Stimulated activated CD8-positive, alpha-beta memory T cell treated with anti-CD3 and anti-CD28 coated beads, Interleukin-4, amount 100 ng/mL, for 24 hours (primary cell): ENCODE measurements at places on chromosomes 6 and 20.

DNA sequence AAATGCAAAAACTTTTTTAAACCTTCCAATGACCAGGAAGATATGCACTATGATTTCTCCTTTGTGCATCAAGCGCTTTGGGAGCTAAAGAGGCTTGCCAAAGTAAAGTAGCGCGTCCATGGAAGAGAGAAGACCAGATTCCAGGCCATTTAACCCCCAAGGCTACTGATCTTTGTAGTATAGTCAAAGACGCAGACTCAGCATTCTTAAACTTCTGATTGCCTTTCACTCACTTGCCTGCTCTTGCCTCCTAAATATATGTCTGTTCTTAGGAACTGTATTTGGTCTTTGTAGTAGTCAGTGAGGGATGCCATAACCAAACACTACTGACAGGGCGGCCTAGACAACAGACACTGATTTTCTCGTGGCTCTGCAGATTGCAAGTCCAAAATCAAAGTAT is 426.4 kb downstream of the PRKN start:
- no peak for DNase-seq

GRCh38 chr6:125174626-125175025 is 21.1 kb downstream of the TPD52L1 start:
- no peak for DNase-seq

DNA sequence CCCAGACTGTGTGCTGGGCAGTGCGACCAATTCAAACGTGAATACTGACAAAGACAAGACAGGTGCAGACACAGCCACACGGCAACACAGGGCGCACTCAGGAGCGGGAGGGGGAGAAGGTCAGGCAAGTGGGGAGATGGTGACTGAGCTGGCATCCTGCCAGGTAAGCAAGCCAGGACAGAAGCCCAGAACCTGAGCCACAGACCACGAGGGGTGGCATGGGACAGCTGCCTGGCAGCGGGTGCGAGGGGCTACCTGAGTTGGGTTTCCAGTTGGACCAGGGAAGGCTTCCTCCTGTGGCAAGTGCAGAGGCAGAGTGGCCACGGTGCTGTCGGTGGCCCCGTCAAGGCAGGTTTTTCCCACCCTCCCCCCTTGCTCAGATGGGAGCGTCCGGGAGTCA is 215.2 kb upstream of the ARID1B start:
- no peak for DNase-seq

DNA sequence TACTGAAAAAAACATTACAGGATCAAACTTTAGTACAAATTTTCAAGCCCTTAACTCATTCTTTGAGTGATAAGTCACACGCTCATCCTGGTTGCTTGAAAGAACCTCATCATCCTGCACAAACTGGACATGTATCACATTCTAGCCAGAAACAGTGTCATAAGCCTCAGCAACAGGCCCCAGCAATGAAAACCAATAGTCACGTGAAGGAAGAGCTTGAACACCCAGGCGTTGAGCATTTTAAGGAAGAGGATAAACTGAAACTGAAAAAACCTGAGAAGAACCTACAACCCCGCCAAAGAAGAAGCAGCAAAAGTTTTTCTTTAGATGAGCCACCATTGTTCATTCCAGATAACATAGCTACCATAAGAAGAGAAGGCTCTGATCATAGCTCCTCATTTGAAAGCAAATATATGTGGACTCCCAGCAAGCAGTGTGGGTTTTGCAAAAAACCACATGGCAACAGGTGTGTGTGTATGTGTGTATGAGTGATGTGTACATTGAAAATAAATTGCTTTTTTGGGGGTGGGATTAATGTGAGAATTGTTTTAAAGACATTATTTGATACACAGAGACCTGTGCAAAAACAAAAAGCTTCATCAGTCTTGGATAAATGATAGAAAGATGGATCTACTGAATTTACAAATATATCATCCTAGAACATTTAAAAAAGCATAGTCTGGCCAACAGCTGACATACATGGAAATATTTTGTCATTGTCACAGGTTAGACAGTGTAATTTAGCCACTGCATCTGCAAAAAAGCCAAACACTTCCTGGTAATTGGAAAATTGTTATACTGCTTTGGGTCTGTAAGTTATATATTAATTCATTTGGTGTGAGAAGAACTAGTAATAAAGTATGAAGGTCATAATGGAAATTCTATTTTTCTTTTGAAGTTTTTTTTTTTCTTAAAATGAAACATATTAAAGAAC is 50.1 kb downstream of the PHF3 start:
- no peak for DNase-seq

- no peak for DNase-seq
Observed at GRCh38 chr20:20211274-20211987, 156.5 kb upstream of the INSM1 start.
